ENCODE measurements at places on chromosomes 4 and X. TPM values are rescaled to one million over a fixed set of nuclear protein-coding genes. Genes with fewer than 3 reads are reported as not detected.

DNA sequence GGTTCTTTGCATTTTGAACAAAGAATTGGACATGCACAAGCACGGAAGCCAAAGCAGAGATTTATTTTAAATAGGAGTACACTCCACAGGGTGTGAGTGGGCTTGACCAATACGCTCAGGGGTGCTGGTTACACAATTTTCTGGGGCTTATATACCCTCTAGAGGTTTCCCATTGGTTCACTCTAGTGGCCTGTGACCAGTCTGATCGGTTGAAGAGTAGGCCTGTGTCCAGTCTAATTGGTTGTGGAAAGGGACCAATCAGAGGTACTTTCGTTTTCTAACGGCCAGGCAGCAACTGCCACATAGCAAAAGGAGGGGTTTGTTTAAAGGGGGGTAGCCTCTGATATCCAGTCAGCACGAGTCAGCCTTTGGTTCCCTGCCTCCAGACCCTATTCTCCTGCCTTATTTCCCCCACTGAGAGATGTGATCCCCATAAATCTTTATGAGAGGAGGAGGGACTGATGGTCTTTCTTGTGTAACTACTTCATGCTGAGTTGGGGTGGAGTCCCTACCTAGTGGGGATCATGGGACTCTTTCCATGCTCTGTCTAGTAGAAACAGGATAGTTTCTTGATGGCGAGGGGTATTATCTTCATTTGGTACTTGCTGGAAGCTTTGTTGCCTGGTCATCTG, 11.3 kb upstream of the AREG start:
- DNase-seq: no peak

CMC4 gene
- 14.4 TPM for total RNA-seq

- DNase-seq: no peak
Observed at GRCh38 chr4:77917075-77917474, 54.4 kb downstream of the MRPL1 start.

DNA sequence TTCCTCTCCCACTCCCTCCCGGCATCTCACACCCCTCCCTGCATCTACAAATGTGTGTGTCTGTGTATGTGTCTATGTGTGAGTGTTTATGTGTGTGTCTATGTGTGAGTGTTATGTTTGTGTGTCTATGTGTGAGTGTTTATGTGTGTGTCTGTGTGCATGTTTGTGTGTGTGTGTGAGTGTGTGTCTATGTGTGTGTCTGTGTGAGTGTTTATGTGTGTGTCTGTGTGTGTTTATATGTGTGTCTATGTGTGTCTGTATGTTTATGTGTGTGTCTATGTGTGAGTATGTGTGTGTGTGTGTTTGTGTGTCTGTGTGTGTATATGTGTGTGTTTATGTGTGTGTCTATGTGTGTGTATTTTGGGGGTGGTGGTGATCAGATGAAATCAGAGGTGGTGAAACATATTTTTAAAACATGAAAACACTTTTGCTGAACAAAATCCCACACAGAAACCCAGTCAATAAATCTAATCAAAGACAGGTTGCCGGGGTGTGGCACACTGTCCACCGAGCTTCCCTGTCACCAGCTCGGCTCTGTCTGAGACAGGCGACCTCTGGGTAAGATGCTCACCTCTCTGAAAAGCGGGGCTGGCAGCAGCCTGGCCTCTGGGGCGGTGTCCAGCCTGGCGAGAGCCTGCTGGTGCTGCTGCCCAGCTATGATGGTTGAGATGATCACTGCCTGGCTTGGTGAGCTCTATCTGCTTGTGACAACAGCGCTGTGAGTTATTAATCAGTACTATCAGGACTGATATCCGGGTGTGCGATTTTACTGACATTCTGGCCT, 186.7 kb upstream of the PSAPL1 start:
- no peak for DNase-seq

DNA sequence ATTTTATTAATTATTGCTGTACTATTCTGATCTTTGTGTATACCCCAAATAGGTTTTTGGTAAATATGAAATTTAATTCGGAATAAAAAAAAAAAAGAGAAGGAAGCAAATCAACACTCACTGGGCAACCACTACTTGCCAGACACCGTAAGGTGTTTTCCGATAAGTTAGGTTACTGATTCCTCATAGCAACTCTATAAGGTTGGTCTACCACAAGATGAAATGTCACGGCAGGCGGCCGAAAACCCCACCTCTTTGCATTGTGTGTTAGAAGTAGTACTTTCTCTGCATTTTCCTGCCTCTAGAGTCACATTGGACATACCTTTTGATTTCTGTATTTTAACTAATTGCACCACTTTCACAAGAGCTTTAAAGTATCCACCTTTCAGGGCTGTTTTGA, 44.5 kb upstream of the RASGEF1B start:
- DNase-seq: no peak

- no peak for DNase-seq
Observed at GRCh38 chr4:168879188-168879587, 130.9 kb downstream of the CBR4 start.

DNA sequence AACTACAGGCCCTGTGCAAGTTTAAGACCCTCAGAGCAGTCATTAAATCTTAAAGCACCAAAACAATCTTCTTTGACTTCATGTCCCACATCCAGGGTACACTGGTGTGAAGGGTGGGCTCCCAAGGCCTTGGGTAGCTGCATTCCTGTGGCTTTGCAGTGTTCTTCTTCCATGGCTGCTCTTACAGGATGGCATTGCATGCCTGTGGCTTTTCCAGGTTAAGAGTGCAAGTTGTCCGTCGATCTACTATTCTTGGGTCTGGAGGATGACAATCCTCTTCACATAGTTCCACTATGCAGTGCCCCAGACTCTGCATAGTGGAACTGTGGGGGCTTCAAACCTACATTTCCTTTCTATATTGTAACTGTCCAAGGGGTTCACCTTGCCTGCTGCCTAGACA, 494.5 kb downstream of the CFAP47 start:
- DNase-seq: no peak

TMPRSS11D gene
- not detected for total RNA-seq

- DNase-seq: no peak
Observed at GRCh38 chr4:52873191-52873590, 11.1 kb downstream of the RASL11B start.

GRCh38 chr4:177855507-177856197, 413.4 kb upstream of the AGA start:
- no peak for DNase-seq

DNA sequence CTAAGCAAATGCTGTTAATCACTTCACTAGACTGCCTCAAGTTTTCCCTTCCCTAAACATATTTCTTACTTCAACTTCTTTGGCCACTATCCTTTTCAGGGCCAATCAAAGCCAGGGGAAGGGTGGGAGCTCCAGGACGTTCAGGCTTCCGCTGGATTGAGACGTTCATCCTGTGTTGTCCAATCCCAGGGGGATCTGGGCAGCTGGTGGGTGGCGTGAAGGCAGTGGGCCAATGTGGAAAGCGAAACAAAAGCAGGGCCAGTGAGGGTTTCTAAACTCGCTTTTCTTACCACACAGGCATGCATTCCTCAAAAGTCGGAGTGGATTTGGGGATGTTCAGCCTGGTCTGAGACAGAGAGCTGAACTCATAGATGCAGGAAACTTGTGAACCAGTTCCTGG, 7.6 kb downstream of the CXCL13 start:
- DNase-seq: no peak

DUX4 gene
- total RNA-seq: not detected

- no peak for DNase-seq
Observed at GRCh38 chr4:156974264-156974663, 2.7 kb upstream of the PDGFC start.

DNA sequence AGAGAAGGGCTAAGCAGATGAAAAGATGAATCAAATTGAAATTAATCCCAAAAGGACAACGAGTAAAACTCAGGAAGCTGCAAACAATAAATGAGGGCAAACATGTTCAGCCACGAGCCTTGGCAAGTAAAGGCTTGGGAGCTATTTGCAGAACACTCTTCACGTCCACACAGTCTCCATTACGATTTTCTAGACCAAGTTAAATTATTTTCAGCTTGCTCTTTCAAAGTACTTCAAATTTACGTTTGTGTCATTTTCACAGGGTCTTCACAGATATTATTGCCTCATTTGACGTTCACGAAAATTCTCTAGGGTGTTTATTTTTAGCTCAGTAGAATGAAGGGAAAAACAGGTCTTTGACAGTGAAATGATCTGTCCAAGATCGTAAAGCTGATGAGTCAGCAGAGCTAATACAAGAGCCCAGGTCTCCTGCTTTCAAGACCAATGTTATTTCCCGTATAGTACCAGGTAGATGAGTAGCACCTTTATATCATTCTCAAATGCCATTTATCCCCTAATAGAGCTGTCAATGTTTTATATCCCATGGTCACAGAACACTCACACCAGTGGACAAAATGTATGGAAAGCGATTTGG, 20.9 kb downstream of the KLB start:
- DNase-seq: no peak

GRCh38 chrX:40100141-40100536, 2.4 kb upstream of the BCOR start:
- DNase-seq: no peak

DNA sequence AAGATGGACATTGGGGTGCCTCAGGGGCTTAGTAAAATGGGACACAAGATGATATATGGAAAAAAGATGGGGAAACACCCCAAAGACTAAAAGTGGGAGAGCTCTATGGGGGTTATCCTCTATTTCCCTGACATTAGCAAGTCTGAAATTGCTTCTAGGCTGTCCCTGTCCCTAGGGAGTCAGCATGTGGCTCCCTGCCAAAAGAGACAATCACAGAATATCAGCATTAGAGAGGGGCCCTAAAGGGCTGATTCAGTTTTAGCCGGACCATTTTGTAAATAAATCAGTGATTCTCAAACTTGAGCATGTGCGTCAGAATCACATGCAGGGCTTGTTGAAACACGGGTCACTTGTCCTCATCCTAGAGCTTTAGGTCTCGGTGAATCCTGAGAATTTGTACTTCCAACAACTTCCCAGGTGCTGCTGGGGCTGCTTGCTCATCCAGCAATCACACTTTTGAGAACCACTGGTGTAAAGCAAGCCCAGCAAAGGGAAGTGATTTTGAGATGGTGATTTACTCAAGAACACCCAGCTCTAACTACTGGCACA, 165.3 kb upstream of the DGKK start:
- no peak for DNase-seq

DNA sequence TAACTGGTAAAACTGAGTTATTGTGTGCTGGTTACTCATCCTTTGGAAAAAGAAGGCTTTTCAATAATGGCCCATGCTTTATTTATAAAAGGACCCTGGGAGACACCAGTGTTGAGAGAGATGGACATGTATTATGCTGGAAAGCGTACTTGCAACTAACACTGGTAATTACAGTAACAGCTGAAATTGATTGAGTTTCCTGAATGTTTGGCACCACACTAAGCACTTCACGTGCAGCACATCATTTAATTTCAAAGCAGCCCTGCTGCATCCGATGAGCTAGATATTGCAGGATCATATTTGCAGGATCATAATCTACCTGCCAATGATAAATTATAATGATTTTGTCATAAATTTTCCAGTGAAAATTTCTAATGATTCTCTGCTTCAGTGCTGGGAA, 81.5 kb downstream of the QRFPR start:
- no peak for DNase-seq

BEND2 gene
- not detected for total RNA-seq

PARM1 gene
- 0.87 TPM for total RNA-seq

DNA sequence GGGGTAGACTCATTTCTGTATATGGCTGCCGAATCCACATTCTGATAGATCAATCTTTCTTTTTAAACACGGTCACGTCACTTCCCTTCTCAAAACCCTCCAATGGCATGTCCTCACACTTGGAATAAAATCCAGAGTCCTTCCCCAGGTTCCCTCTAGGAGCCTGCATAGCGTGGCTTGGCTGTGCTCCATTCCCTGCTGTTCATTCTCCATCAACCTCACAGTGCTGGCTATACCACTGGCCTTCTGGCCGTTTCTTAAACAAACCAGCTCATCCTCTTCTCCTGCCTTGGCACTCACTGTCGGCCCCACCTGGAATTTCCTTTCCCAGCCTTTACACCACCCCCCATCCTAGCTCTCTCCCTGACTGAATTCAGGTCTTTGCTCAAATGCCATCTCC, 77.1 kb downstream of the RBM47 start:
- no peak for DNase-seq

DNA sequence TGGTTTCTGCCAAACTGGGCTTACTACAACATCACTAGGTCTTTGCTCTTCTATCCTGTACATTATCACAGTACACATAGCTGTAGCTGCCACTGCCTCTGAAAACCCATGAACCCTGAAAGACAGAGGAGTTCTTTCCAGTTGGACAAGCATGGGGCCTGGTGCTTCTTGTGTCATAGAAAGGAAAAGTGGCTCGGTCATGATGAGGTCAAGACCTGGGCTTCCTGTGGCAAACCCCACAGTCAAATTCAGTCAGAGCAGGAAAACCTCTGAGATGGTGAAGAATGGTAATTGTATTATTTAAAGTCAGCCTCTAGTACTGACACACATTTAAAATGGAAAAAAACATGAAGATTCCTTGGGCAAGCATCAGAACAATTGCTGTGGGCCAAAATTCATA, 133.3 kb upstream of the PRPS2 start:
- no peak for DNase-seq

SPANXA1 gene
- total RNA-seq: not detected

MXD4 gene
- total RNA-seq: 14.0 TPM

SPOCK3 gene
- 0.06 TPM for total RNA-seq

FRG2 gene
- total RNA-seq: not detected

DNA sequence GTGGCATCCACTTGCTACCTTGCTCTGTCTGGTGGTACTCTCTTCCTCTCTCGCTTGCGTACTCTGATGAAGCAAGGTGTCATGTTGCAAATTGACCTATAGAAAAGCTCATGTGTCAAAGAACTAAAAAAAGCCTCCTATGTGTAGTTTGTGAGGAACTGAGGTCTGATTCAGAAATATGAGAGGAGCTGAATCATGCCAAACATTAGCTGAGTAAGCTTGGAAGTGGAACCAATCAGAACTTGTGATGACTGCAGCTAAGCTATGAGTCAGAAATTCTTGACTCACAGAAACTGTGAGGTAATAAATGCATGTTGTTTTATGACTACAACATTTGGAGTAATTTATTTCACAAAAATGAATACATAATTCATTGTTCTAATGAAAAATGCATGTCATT, 2138.8 kb downstream of the PCDH7 start:
- peak; percentile 30 for DNase-seq

- no peak for DNase-seq
Observed at GRCh38 chr4:186296481-186296880, 30.5 kb downstream of the F11 start.

SERTM2 gene
- not detected for total RNA-seq

GPRASP1 gene
- 0.98 TPM for total RNA-seq

GRCh38 chrX:7711167-7711566, 131.8 kb upstream of the VCX start:
- no peak for DNase-seq

MAGEE1 gene
- total RNA-seq: 0.65 TPM

REPS2 gene
- 0.72 TPM for total RNA-seq

DNA sequence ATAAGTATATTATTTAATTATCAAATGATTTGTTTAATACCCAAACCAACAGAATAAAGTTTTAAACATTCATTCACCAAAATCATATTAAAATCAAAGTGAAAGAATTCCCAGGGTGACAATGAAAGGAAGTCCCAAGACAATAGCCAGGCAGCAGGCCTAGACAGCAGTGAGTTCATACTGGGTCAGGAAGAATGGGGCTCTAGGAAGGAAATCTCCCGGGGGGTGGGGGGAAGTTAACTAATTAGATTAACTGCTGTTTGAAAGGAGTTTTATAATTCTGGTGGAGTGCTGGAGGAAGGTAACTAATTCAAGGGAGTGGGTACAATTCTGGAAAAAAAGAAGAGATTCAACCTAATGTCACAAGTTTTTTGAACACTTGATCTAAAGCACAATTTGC, 104.1 kb downstream of the ZAR1 start:
- DNase-seq: no peak

MAGEA12 gene
- total RNA-seq: not detected

EDA gene
- 1.6 TPM for total RNA-seq

SOX3 gene
- total RNA-seq: not detected

MGARP gene
- 0.14 TPM for total RNA-seq

- DNase-seq: no peak
Observed at GRCh38 chr4:116055857-116056827, 942.7 kb upstream of the NDST4 start.

All from epithelial cell of proximal tubule (primary cell).